NCI-H187 treated with DMSO at 0.1 percent for 48 hours (cell line): ENCODE measurements at places on chromosomes 11 and 22.

DNA sequence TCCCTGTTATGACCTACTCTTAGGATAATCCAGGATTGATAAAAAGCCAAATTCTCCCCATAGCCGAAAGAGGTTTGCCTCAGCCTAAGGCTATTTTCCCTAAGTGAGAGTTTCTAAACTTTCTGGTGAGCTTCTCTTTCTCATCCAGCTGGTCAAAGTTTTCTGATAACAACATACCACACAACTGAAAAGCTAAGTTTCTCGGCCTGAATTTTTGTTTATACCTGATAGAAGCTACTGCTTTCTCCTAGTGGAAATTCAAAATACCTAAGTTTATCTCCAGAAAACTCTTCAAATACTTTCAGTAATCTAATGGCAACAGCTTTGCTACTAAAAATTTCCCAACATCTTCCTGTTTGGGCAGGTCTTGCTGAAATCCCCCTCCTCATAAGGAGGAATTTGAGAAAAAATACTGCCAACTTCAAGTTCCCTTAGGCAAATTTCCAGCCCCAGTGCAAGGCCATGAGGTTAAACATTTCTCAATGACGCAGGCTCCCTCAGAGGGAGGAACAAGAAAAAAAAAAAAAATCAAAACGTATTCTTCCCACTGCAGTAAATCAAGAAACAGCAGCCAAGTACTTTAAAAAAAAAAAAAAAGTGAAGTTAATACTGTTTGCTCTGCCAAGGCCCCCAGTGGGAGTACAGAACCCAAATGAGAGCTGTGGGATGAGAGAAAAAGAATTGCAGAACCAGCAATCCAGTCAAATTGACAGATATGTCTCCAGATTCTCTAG lies 127.0 kb downstream of the MRTFA start:
- DNase-seq: no peak

GRCh38 chr11:82872377-82873150 lies 27.7 kb downstream of the PRCP start:
- no peak for DNase-seq

DNA sequence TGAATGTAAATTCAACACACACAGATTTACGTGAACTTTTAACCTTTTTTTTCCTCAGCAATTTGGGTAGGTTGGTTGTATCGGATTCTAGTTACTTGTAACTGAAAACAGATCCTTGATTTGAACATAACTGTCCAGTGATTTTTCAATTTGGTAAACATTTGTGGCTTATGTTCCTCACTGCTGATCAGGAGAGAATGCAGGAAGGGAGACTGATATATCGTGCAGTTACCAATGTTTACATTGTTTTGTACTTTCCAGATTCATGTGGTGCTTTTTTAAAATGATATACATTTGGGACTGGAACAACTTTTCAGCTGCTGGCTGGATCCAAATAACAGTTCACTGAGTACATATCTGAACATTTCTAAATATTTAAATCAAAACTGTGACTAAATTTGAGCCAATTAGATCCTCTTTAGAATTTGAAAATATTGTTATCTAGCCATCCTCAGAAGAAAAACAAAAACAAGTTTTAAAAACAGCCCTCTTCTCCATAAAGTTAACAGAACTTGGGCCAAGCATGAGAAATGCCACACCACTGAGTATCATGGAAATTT lies 84.3 kb upstream of the MTMR2 start:
- no peak for DNase-seq

GRCh38 chr11:71357414-71357813 lies 90.8 kb downstream of the DHCR7 start:
- DNase-seq: no peak

- DNase-seq: no peak
These were observed 242.2 kb downstream of the DCDC1 start for GRCh38 chr11:31127290-31127689.

DNA sequence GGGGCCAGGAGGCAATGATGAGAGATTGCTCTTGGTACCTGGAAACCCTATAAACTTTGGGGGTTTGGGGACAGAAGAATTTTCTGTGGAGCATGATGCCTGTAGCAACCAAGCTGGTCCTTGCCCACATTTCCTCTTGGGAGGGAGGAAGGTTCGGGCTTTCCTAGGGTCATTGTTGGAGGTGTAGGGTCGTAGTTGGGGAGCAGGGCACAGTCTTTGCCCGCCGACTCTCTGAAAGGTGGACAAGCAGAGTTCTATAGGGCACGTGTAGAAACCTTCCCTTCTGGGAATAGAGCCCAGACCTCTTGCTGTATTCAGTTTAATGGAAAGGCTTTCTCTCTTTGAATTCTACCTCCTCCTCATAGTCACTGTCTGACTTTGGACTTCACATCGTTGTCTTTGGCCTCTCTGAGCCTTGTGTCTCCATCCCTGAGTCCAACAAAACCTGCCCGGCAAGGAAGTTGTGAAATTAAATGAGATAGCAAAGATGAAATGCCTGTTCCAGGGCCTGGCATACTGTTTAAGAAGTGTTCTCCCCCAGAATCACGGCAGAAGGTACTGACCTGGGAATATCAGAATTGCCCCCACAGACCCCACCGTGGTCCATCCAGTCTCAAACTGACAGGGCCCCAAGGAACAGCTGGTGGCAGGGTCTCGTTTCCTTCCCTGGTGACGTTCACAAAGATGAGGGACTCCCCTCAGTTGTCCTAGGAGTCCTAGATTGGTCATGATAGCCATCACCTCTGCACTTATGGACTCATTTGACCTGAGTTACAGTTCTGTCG lies 1.6 kb downstream of the PRDM11 start:
- DNase-seq: no peak

DNA sequence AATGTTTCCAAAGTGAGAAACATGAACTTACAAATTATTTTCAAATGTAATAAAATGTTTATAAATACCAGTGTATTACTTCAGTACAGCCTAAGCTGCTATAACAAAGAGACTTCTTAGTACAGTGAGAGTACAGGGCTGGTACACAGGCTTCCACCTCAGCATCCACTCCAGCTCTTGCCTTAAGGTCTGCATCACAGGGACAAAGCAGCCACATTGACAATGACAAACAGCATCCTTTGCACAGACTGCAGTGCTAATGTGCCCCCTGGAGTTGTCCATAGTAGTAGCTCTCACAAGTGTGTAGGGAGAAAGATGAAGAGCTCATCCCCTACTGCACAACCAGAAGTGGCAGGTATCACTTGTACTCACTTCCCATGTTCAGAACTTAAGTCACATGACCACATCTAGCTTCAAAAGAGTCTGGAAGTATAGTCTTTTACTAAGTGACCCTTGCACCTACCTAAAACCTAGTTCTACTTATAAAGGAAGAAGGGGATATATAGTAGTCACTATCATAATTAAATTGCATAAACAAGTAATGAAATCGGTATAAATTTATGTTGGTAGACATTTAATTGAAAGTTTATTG lies 10.7 kb upstream of the LIPT2 start:
- DNase-seq: no peak

DNA sequence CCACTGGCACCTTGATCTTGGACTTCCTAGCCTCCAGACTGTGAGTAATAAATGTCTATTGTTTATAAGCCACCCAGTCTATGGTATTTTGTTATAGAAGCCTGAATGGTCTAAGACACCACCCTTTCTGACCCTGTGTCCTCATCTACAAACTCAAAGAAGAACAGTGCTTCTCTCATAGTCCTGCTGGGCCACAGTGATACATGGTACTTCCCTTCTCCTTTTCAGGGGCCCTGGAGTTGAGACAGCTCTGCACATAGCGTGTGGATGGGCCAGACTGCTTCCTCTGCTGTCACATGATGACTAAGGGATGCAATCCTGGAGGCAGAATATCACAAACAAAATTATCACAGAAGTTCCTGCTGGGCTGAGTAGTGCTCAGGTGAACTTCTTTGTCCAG lies 5.0 kb downstream of the KCNJ11 start:
- DNase-seq: no peak

GRCh38 chr11:45102810-45103621 lies 43.4 kb upstream of the PRDM11 start:
- DNase-seq: no peak

DNA sequence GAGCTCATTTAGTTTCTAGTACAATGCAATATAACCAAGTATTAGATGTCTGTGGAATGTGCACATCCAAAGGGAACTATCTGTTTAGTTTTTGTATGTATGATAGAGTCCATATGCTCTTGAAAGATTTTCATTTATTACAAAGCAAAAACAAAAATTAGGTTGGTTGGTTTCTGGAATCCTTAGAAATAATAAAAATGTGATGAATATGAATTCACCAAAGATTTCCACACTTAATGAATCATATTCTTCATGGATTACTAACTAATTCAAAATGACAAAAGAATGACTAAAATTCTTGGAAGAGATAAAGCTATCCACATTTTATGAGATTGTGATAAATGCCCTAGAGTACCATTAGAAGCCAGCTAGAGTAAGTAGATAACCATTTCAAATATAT lies 261.1 kb downstream of the SBF2 start:
- DNase-seq: no peak

DNA sequence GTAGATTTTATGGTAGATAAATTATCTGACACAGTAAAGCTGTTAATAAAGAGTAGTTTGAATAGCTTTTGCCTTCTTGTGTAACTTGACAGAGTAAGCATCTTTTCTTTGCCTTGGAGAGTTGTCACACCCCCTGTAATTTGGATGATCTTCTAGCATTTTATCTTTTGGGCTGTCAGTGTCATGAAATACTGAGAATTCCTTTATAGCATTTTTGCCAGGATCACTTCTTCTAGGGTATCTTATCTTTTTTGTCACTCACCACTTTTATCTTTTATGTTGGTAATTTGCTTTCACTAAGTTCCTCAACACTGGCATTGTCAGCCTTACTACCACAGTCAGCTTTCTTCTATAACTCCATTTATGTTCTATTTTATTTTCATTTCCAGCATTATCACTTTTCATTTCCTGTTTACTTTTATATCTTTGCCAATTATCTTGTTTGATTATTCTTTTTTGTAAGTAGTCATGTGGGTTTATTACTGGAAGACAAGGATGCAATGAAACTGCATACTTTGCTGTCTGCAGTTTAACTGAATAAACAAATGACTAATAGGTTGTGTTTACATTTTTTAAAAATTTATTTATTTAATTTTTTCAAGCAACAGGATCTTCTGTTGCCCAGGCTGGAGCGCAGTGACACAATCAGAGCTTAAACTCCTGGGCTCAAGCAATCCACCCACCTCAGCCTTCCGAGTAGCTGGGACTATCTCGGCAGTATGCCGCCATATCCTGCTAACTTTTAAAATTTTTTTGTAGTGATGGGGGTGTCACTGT lies 28.1 kb upstream of the ACAT1 start:
- DNase-seq: no peak

DNA sequence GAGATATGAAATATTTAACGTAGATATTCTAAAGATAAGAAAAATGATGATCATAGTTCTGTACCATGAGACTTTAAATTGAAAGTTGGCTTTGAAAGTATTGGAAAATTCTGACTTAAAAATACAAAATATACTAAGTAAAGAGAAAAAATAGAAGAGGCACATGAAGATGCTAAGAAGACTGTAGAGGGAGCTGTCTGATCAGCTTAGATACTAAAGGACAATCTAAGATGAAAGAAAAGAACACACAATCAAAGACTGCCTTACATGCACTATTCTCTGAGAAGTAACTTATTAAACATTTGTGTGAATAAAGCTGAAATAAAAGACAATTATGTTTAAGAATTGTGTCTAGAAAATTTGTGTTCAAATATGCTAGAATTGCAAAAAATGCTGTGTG lies 55.1 kb downstream of the RBMXL2 start:
- no peak for DNase-seq

GRCh38 chr11:14148653-14149273 lies 186.2 kb downstream of the SPON1 start:
- DNase-seq: no peak

DNA sequence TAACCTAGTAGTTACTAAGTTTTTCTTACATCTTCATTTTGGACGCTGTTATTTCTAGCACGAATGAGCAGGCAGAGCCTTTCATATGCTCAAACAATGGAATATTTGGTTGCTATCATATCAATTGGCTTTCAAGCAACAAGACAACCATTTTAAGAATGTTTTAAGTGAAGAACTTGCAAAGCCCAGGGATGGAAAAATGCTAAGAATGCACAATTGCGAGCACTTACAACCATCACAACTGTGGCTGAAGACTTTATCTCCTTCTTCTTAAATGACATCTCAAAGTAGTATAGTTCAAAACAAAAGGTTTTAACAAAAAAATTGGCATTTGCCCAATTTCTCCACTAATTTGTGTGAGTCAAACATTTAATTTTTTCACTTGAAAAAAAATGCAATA lies 8.3 kb upstream of the MMP1 start:
- DNase-seq: no peak

DNA sequence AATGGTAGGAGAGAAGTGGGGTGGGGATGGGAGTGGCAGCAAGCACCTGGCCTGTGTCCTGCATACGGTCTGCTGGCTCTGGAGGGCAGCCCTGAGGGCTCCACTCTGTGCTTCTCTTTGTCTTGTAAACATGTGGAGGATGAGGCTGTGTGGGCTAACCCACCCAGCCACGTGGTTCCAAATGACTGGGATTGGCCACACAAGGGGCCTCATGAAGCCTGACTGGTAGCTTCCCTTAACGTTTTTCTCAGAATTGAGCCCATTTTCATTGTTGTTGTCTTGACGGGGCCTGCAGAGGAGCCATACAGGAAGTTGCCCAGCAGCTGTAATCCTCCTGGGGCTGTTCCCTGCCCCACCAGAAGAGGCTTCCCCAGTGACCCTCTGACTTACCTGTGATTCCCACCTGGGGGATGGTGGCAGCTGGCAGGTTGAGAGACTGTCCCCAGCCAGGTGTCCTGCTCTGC lies 18.0 kb downstream of the DERL3 start:
- DNase-seq: no peak

- DNase-seq: no peak
These were observed 4.8 kb downstream of the ROBO4 start for GRCh38 chr11:124892750-124893454.

DNA sequence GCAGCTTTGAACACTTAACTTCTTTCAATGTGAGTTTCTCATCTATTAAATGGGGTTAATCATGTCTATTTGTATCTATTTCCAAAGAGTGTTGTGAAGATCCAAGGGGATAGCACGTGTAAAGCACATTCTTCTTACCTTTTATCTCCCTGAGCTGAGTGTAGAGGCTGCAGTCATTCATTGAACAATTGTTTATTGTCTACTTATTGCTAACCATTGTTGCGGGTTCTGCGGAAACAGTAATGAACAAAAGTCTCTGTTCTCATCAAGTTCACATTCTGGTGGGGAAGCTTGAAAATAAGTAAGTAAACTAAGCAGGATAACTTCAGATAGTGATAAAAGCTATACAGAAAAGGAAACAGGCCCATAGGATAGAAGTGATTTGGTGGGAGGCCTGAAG lies 27.4 kb upstream of the PLET1 start:
- DNase-seq: no peak
